ENCODE measurements at places on chromosomes 16 and 17. TPM values are rescaled to one million over a fixed set of nuclear protein-coding genes. Genes with fewer than 3 reads are reported as not detected.

DNA sequence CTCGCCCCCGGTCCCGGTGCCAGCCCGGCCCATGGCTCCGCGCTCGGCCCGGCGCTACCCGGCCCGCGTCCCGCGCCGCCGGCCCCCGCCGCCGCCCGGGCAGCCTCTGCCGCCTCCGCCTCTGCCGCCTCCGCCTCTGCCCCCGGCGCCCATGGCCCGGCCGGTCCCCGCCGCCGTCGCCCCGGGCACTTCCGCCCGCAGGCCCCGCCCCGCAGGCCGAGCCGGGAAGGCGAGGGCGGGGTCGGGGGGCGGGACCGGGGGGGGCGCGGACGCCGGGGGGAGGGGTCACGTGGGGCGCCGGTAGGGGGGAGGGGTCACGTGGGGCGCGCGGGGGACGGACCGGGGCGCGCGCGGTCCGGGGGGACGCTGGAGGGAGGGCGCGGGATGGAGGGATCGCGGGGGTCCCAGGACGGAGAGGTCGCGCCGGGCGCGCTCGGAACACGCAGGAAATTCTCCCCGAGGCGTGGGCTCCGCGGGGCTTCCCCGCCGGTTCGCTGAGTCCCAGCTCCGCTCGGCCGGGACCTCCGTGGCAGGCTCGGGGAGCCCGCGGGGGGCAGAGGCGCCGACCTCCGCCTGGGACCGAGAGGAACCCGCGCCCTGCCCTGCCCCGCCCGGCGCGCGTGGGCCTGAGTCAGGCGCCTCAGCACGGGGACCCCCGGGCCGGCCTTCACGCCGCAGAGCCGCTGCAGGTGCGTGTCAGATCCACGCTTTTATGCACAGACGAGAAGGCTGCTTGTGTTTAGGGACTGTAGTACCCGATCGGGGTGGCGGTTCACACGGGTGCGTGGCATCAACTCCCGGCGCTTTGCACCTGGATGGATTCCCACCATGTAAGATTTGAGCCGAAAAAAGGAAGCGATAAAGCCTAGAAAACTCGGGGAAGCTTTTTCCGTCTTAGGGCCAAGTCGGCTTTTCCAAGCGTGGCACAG is at the start of gene PGAP6:
Gene PGAP6, minus strand, starts transcription at position 190 of the 929 bp plus-strand sequence. Its CDS starts 157 bp downstream, at position 33.
- peak; percentile 39 for DNase-seq

- no peak for DNase-seq
These were observed 132.3 kb downstream of the TMEM132E start for GRCh38 chr17:34711646-34712045.

- peak; percentile 72 for DNase-seq
These were observed at the start of gene GALK1 for GRCh38 chr17:75764711-75765421. Gene GALK1 (minus strand): TSS chr17:75765192. CDS start chr17:75765136, 56 bp downstream.

DNA sequence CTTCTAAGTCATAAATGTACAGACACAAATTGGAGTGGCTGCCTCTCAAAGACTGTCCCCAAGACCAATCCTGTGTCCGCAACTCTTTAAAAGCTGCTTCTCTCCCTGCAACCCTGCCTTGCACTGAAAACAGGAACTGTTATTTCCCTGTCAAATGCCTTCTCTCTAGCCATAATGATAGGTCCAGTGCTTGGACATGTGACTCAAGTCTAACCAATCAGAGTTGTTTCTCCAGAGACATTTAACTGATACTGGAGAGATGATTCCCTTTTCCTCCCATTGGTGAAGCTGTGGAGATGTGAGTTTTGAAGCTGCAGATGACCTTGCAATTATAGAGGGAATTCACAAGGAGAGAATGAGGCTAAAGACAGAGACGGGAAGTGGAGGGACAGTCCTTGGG is 253.3 kb upstream of the CDH5 start:
- DNase-seq: no peak

DNA sequence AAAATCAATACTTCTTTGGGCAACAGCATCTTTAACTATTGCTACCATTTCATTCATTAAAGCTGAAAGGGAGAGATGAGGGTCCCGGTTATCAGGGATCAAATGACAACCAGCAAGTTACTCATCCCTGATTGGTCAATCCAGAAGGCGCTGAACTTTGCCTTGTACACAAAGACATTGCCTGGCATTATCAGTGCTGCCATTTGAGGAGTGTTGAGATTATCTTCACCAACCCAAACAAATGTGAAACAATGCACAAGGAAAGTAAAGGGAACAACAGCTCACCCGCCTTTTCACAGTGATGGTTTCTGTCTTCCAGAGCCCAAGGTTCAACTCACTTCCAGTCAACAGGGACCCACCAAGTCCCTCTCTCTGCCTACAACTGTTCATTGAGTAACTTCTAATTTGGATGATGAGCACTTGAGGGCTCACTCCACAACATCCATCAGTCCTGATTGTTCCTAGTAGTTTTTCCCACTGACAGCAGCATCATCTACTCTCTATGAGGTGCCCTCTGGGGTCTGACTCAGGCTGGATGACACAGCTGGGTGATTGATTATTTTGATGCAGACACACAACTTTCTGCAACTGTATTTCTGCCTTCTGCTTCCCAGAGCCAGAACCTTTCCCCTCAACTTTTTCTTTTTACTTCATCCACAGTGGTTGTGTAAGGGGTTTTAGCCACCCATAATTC is 32.0 kb downstream of the LYRM9 start:
- no peak for DNase-seq

GRCh38 chr17:45953561-45953960 is 45.5 kb upstream of the STH start:
- DNase-seq: no peak

- DNase-seq: no peak
These were observed 235.5 kb downstream of the MRTFB start for GRCh38 chr16:14306485-14307058.

GRCh38 chr16:74463888-74464287 is 42.6 kb upstream of the CLEC18B start:
- no peak for DNase-seq

DNA sequence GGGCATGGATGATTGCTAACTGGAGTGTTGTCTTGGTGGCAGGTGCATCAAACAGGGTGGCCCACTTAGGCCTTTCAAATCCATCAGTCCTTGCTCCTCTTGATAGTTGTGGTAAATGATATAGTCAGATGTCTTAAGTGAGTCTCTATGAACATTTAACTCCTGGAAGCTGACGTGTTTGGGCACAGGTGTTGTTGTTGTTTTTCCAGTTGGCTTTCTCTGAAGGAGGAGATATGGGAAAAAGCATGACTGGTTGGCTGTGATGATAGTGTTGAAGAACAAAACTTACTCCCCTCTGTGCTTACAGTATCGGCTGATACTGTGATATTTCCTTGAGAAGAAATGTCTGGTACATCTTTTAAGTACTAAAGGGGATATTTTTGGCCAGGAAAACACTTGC is 18.0 kb downstream of the TNRC6A start:
- peak; percentile 72 for DNase-seq

DNA sequence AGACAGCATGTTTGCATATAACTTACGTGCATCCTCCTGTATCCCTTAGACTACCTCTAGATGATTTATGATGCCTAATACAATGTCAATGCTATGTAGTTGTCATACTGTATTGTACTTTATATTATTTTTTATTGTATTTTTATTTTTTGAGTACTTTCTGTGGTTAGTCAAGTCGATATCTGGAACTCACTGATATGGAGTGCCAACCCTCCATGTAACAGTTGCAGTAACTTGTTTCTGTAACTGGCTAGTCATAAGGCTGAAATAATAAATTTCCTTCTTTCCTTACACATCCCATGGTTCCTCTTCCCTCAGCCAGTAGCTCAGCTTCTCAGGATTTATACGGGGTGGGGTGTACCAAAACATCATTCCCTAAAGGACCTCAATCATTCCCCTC is 23.5 kb downstream of the MPHOSPH6 start:
- DNase-seq: no peak

GRCh38 chr16:11893571-11893970 is 22.2 kb downstream of the GSPT1 start:
- DNase-seq: no peak

DNA sequence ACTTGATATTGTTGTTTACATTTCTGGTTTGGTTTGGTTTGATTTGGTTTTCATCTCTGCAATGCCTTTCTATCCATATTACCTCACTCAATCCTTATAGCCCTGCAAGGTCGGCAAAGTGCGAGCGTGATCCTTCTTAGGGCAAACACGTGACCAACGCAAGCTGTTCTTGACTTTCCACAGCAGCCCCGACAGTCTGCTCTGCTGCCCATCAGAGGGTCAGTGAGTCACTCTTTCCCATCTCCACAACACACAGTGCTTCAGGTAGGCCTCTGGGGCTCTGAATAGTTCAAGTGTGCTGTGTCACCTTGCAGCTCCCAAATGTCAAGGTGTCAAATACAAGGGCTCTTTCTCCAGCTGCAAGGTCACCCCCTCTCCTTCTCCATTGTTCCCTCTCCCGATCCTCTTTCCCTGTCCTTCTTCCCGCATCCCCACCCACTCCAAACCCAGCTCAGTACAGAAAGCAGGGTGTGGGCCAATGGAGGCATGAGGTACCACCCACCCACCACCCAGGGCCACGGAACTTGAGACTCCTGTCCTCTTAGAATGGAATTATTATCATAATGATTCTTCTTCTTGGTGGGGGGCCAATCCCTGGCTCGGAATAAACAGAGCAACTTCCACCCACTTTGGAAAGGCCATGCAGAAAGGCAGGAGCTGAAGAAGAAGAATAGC is 139.7 kb downstream of the SLC39A11 start:
- no peak for DNase-seq

GRCh38 chr17:34222722-34223497 is 32.2 kb upstream of the CCL2 start:
- DNase-seq: no peak

DNA sequence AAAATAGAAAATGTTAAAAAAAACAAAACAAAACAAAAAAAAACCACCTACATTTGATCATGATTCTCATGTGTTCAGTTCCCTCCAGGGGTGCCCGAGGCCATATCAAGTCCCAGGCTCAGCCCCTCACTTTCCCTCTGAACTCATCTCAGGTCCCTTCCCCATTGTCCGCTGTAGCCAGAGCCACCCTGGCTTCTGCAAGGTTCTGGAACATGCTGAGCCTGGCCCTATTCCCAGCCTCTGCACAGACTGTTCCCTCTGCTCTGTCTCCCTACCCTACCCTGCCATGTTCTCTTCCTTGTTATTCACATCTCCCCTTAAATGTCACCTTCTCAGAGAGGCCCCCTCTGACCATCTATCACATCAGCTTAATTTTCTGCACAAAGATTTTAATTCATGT is 46.9 kb downstream of the TK2 start:
- DNase-seq: no peak

- DNase-seq: peak; percentile 59
These were observed 342.2 kb upstream of the TNRC6C start for GRCh38 chr17:77616254-77616731.

- peak; percentile 58 for DNase-seq
These were observed 26.3 kb downstream of the AARSD1 start for GRCh38 chr17:42937712-42938596.

DNA sequence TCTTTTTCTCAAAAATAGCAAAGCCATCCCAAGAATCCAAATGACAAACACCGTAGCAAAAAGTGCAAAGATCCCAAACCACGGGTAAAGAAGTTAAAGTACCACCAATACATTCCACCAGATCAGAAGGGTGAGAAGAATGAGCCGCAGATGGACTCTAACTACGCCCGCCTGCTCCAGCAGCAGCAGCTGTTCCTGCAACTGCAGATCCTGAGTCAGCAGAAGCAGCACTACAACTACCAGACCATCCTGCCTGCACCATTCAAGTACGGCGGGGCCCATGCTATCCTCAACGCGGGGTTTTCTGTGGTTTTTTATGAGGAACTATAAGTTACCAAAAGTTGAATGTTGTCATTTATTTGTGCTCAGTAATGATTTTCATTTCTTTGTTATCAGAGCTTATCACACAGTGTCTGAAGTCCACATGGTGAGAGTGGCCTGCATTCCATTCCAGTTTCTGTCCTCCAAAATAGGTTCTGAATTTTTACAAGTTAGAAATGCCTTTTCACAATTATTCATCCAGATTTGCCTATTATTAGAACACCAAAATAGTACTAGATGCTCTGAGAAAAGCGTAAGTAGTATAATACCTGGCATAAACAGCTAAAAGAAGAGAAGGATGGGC is 169.2 kb downstream of the MRTFB start:
- DNase-seq: peak; percentile 44

GRCh38 chr17:78738278-78738677 is 43.8 kb downstream of the CYTH1 start:
- DNase-seq: no peak

DNA sequence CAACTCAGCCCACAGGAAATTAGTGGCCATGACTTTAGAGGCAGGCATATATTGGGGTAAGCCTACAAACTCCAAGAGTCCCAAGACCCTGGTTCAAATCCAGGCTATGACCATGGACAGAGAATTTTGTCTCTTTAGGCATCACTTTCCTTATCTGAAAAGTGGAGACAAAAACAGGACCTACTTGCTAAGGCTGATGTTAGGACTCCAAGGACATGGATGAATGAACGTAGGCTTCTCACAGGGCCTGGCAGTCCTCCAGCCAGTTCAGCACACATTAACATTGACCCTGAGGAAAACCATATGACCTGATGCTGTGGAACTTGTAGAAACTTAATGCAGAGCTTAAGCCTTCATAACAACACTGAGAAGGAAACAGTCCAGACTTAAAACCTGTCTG is 1.4 kb downstream of the FKBP10 start:
- DNase-seq: no peak

DNA sequence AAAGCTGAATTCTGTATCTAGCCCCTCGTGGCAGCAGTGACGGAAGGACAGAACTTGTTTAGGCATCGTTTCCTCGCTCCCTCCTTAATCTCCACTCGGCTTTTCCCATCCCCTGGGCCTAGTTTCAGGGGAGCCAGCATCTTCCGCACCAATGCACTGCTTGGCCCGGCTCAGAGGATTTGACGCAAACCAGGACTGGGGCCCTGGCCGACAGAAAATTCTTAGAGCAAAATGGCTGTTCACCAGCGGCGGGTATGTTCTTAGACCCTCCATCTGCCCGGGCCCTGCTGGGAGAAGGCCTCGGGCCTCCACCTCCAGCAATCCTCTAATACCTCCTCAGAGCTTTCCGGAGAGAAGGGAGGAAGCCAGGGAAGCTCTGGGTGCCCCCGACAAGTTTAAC is 54.6 kb downstream of the TBC1D16 start:
- DNase-seq: no peak

DNA sequence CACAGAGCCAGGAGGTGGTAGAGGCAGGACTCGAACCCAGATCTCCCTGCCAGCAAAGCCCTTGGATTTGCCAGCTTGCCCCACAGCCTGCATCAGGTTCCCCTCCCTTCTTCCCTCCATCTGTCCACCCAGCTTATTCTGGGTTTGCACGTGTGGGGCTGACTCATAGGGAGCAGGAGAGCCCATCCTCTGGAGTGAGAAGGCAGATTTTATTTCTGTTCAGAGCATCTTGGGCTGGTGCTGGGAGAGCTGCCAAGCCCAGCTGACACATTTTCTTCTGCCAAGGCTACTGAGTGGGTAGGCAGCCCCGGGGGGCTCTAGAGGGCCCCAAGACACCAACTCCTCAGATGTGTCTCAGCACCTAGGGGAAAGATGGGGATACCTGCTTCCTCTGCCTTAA is 106.3 kb upstream of the CRHR1 start:
- DNase-seq: peak; percentile 38

Gene PIEZO1
- total RNA-seq: 140 TPM

Gene TAT
- not detected for total RNA-seq

Gene KRT13
- total RNA-seq: not detected

Gene GFOD2
- 15.9 TPM for total RNA-seq

Gene MARVELD3
- not detected for total RNA-seq

Gene PIPOX
- 1.7 TPM for total RNA-seq

Gene PRSS33
- total RNA-seq: not detected

Gene CCL4
- not detected for total RNA-seq

Gene AANAT
- total RNA-seq: not detected

Gene HAS3
- 0.23 TPM for total RNA-seq

Gene HSDL1
- 36.3 TPM for total RNA-seq

Gene CLEC18B
- 0.38 TPM for total RNA-seq

Measured in LHCN-M2 (cell line).